ENCODE measurements at places on chromosomes 2 and 18. TPM values are rescaled to one million over a fixed set of nuclear protein-coding genes. Genes with fewer than 3 reads are reported as not detected.

ONECUT2 gene
- 0.12 TPM for total RNA-seq

VWA3B gene
- total RNA-seq: not detected

SP140 gene
- total RNA-seq: 0.12 TPM

OTX1 gene
- 0.88 TPM for total RNA-seq

GYPC gene
- 192 TPM for total RNA-seq

GRCh38 chr2:105336786-105337121 is 586 bp upstream of the C2orf49 start:
- DNase-seq: no peak

DNA sequence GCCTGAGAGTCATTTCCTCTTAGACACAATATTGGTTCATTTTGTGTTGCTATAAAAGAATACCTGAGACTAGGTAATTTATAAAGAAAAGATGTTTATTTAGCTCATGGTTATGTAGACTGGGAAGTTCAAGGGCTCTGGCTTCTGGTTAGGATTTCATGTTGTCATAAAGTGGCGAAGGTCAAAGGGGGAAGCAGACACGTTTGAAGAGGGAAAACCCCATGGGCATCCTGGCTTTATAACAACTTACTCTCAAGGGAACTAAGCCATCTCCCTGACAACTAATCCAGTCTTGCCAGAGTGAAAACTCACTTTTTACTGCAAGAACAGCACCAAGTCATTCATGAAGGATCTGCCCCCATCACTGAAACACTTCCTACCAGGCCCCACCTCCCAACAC is 89.7 kb upstream of the RNF152 start:
- DNase-seq: no peak

DNA sequence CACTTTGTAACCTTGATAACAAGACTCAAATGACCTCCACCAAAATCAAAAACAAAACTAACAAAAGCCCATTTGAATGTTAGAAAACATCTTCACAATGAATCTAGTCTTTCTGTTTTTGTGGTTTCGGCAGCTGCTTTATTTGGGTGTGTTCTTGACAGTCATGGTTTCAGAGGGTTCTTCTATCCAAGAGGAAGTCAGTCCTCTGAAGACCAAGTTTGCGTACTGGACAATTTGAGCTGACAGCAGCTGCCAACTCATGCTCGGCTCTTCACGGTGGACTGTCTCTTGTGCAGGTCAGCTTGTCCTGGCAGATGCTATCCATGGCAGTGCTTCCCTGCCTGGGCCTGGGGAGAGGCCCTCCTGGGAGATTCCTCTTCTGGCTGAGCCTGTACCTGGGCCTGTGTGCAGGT is 91.0 kb downstream of the TMEM17 start:
- peak; percentile 47 for DNase-seq

- peak; percentile 13 for DNase-seq
These were observed 51.0 kb downstream of the TTC27 start for GRCh38 chr2:32678825-32679224.

GRCh38 chr2:109513749-109514588 is 99.8 kb downstream of the SEPTIN10 start:
- peak; percentile 84 for DNase-seq

DNA sequence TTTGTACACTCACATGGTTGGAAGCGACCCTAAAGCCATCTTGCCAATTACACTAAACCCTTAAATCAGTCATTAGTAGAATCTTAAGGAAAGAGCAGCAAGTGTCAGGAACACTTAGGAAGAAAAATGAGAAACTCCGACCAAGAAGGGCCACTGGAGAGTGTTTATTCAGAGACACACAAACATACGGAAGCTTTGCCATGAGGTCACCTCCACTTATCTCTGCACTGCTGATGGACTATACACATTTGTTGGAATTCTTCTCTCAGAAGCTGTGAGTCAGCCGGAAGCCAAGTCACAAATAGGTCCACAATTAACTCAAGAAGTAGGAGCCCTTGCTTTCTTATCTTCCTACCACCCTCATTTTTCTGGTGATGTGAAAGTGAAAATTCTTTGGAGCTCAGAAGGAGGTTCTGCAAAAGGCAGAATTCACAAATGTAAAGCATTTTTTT is 21.6 kb downstream of the BMP10 start:
- peak; percentile 68 for DNase-seq

- DNase-seq: no peak
These were observed 99.1 kb downstream of the ADD2 start for GRCh38 chr2:70668911-70669310.

GRCh38 chr2:180983468-180984242 is 3.2 kb downstream of the UBE2E3 start:
- peak; percentile 58 for DNase-seq

- DNase-seq: no peak
These were observed 141.8 kb downstream of the FIGN start for GRCh38 chr2:163593982-163594381.
